ENCODE measurements at places on chromosomes 7 and 10.

- DNase-seq = peak; percentile 57
These were observed 36.7 kb downstream of the WAC start for GRCh38 chr10:28569506-28570159.

DNA sequence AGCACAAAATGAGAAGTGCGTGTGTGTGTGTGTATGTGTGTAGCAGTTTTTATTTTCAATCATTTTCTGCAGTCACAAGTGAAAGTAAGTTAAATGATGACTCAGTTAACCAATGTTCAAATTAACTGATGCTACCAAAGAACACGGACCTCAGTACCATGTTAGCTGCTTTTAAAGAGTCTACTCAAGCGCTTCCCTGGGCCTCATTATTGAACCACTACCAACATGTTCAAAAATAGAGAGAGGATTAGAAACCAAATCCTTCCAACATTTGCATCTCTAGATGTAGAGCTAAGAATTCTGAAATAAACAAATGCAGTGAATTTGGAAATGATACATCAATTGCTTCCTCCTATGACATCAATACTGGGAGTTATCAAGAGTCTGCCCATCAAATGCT is at the start of gene TAS2R39:
TAS2R39 (plus strand) TSS at position 396 of the 400 bp plus-strand sequence; CDS start at position 396, 0 bp downstream.
- no peak for DNase-seq

- DNase-seq = no peak
These were observed 700 bp downstream of the H2BK1 start for GRCh38 chr7:151209588-151209987.

- no peak for DNase-seq
These were observed 58.8 kb downstream of the CDK14 start for GRCh38 chr7:90654718-90655427.

GRCh38 chr7:8119262-8119661 is 142.7 kb downstream of the ICA1 start:
- DNase-seq = no peak

GRCh38 chr7:104252409-104253134 is 44.8 kb upstream of the ORC5 start:
- DNase-seq = no peak

DNA sequence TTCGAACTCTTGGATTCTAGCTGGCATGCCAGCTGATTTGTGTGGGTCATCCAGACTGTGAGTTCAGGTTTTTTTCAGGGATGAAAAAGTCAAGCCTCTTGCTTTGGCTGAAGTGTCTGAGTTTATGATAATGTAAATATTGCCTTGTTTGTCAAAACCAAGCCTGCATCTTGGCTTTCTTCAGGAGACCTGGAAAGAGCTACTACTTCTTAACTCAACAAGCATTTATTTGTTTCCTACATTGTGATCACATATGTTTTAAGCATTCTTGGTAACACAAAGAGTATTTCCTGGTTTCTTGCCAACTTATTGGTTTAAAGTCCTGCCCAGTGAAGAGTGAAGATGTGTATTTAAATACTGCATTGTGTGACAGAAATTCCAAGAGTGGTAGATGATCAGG is 407.1 kb downstream of the LRMDA start:
- no peak for DNase-seq

GRCh38 chr7:155322530-155322929 is 24.9 kb downstream of the INSIG1 start:
- no peak for DNase-seq

DNA sequence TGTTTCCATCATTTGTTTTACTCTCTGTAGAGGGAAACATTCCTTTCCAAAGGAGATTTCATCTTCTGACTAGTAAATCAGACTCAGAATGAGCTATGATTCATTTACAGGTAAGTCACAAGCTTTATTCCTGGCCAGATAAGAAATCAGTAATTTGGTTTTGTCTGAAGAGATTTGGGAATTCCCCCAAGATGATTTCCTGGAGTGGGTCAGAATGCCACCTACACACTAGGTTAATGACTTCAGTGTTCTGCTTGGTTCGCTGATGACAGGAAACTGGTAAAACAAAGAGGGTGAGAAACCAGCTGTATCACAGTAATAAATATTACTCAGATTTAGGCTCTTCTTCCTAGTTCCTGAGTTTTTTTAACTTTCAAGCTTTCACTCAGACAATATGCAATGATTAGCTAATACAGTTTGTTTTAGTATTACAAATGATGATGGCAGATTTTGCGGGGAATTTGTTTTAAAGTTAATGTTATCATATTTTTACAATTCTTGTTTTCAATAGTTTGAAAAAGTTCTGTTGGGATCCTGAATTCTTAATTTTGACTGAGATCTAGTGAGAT is 8.3 kb upstream of the ASZ1 start:
- no peak for DNase-seq

Measured in fibroblast of gingiva (primary cell).